ENCODE measurements at places on chromosomes 2 and 18.

DNA sequence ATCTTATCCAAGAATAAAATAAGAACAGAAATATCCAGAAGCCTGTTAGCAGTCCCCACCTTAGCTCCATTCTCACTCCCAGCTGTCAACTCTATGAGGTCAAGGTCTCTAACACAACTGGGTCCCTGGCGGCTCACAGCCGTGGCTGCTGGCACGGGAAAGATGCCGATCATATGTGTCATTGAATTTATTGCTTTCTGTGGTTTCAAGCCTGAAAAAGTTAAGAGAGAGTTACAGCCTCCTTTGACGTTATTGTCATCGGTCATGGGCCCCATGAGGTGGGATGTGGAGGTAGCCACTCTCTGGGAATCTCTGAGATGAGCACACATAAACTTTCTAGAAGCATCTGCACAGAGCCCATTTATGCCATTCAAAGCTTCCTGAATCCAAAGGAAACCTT is 28.7 kb upstream of the CABLES1 start:
- no peak for DNase-seq

DNA sequence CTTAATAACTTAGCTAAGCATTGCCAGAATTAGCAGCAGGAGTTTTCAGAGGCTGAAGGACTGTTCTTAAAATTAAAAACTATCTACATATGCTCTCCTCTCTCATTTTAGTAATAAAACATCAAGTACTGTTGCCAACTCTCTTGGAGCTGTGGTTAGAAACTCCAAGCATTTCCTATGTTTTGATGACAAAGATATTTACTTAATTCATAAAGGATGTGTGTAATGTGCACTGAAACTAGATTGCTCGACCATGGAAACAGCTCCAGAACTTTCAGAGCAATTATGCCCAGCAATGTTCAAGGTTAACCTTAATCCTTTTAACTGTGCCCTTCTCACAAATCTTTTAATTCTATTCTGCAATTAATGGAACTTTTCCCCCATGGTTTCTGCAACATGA is 8.4 kb downstream of the GRP start:
- DNase-seq: no peak

GRCh38 chr2:205524656-205525055 is 157.6 kb upstream of the NRP2 start:
- no peak for DNase-seq

- no peak for DNase-seq
These were observed 148.0 kb downstream of the TTC32 start for GRCh38 chr2:19753818-19754217.

DNA sequence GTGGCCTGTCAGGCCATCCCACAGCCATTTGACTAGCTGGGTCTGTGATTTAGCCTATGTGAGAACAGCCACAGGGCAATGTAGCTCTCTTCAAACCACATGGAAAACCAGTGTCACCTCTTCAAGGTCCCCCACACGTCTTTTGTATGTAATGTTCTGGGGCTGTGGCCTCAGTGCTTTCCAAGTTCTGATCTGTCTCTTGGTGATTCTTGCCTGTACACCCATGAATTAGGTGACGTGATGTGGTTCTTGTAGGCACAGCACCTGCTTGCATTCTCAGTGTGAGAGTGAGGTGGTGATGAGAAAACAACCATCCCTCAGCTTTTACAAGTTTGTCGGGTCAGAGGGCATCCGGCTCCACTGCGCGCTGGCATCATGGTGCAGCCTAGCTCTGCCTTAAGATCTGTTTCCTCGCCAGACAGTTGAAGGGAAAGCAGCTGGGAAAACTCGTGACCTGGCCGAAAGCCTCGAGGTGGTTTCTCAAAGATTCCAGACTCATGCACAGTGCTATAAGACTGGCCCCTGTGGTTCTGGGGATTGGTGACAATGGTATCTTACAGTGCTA is 125.8 kb downstream of the TANC1 start:
- no peak for DNase-seq

GRCh38 chr2:73651591-73652230 is 9.5 kb upstream of the NAT8 start:
- no peak for DNase-seq

- no peak for DNase-seq
These were observed 11.3 kb upstream of the KCNS3 start for GRCh38 chr2:17867133-17867532.

DNA sequence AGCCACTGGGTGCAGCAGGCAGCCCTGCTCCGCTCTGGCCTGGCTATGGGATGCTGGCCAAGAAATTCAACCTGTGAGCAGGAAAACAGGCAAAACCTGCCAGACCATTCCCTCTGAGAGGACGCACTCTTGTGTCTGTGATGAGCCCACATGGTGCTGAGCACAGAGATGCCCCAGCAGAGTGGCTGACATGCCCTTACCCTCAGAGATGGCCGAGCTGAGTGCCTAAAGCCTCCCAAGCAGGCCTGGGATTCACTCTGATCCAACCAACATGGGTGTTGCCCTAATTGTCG is 34.3 kb upstream of the TAF1B start:
- no peak for DNase-seq

- no peak for DNase-seq
These were observed 27.5 kb downstream of the PMAIP1 start for GRCh38 chr18:59927246-59927825.

DNA sequence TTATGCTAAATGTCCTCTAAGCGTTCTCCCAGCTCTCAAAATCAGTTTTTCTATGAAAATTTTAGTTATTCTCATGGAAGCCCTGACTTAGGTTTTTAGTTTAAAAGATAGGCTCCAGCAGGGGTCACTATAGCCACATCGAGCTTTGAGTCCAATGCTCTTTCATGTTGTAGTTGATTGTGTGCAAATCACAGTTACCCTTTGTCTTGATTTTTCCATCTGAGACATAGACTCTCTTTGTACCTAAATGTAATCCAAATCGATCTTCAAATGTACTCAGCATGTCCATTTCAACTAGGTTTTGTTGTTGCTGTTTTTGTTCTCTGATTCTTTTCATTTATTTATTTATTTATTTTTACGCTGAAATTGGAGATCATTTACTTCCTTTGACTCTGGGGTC is 26.4 kb upstream of the MSTN start:
- DNase-seq: peak; percentile 90

GRCh38 chr18:32371384-32371783 is 99.3 kb downstream of the GAREM1 start:
- DNase-seq: no peak

- no peak for DNase-seq
These were observed 49.7 kb downstream of the TNS1 start for GRCh38 chr2:217953011-217953481.

DNA sequence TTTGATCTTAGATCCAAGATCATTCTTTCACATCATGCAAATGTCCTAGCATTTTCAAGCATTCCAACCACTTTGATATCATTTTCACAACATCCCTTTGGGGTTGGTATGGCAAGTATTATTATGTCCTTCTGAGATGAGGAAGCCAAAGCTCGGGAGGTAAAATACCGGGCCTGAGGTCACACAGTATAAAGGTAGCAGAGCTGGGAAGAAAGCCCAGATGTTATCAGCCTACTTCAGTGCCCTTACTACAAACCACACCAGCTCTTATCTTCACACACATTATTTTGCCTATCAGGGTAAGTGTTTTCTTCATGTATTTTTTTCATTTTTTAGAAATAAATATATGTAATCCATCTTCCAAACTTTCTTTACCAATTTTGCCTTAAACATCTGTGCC is 4.2 kb upstream of the B4GALT6 start:
- DNase-seq: no peak

GRCh38 chr2:85413592-85414420 is 3.6 kb upstream of the CAPG start:
- no peak for DNase-seq

DNA sequence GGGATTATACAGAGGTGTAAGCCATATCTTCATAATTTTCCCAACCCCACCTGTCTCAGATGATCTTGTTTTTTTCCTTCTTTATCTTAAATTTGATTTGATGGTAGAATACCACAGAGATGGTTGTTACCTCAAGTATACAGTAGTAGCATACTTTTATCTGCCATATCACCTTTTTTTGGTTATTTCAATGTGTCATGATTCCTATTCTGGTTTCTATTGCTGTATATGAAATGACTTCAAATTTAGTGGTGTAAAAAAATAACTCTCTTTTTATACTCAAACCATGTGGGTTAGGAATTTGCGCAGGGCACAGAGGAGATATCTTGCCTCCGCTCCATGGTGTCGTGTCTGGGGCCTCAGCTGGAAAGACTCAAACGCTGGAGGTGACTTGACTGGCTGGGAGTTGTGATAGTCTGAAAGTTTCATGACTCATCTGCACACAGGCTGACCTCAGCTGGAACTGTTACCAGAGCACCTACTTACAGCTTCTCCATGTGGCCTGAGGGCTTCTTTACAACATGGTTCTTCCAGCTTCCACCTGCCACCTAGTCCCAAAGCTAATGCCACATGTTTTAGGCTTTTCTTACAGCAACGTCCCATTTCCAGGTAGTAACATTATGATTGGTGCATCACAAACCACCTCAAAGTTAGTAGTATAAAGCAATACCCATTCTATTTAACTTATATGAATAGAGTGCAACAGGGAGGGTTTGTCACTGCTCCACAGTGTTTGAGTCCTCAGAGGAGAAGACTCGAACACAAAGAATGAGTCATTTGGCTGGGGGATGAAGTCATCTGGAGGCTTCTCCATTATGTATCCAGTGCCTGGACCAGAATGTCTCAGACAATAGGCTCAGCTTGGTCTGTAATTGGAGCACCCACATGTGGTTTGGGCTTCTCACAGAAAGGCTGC is 82.3 kb upstream of the XPO1 start:
- no peak for DNase-seq

GRCh38 chr2:68837164-68837860 is 33.9 kb downstream of the BMP10 start:
- no peak for DNase-seq

DNA sequence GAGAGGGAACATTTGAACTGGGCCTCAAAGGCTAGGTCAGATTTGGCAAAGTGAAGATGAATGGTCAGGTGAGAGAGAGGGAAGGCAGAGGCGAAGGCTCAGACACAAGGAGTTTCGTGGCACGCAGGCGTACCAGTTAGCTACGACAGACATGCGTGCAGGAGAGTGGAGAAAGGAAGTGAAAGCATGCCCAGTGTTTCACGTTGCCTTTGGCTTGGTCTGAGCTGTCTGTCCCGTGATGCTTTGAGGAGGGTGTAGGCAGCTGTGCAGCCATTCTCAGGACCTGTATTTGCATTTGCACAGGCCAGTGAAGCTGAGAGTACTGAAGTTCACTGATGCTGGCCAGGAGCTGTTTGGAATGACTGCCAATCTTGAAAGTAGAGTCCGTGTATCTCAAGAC is 69.5 kb downstream of the HNRNPLL start:
- no peak for DNase-seq

DNA sequence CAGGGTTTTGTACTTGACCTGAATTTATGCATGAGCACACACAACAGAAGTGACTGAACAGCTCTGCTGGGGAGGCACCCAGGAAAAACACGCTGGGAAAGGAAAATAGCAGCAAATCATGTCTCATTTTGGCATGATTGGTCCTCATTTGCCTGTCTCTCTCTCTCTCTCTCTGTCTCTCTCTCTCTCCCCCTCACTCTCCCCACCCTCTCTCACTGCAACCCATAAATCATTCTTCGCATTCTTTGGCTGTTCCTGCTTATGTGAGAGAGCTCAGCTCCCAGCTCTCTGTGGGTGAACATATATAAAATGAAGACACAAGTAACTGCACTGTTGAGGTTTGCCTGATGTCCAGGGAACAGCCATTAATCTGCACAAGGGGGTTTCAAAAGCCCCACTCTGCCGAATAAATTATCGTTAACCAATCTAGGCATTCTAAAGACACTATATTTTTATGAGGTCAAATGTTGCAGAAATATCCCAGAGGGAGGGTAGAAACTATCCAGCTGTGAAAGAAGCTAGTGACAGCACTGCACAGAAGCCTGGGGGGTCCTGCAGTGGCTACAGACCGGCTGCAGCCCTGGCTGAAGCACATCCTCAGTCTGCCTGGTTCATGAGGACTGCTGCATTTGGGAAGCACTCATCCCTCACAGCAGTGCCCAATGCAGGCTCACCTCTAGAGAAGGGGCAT is 260.3 kb downstream of the AFF3 start:
- DNase-seq: no peak

GRCh38 chr2:39304729-39305128 is 61.0 kb upstream of the CDKL4 start:
- no peak for DNase-seq

DNA sequence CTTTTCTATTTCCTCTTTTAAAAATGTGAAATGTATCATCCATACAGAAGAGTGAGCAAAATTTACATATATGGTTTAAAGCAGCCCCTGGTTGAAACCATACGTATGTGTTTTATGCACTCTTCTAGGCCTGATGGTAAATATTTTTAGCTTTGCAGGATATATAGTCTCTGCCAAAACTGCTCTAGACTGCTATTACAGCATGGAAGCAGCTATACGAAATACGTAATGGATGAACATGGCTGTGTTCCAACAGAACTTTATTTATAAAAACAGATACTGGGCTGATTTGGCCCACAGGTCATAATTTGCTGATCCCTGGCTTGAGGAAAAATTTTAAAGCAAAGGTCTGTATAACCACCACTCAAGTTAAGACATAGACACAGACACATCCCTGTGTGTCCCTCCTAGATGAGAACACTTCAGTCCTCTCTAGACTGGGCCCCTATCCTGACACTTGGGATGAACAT is 42.5 kb upstream of the ATP8B1 start:
- no peak for DNase-seq

DNA sequence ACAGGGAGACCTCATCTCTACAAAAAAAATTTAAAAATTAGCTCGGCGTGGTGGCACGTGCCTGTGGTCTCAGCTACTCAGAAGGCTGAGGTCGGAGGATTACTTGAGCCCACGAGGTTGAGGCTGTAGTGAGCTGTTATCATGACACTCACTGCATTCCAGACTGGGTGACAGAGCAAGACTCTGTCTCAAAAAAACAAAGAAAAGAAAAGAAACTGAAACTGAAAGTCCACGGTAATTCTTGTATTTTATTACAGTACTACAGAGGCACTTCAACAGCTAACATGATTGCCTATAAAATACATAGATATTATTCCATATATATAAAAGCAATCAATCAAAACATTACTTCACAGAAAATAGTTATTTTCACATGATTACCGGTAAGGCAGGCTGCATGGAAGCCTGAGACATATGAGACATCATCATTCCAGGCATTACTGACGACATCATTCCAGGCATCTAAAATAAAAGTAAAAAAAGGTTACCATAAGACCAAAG is 23.1 kb downstream of the PRPF40A start:
- no peak for DNase-seq

GRCh38 chr2:103860016-103860415 is 993.9 kb upstream of the POU3F3 start:
- no peak for DNase-seq

DNA sequence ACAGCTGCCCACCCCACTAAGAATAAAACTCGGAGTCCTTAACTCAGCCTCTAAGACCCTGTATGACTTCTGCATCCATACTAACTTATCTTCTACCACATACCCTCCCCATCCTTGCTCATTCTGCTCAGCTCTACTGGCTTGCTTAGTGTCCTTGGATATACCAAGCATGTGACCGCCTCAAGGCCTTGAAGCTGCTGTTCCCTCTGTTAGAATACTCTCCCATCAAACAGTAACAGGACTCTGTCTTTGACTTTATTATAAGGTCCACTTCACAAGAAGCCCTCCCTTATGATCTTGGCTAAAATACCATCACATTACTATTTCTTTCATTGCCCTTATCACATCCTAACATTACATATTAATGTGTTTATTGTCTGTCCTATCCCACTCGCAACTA is 117.3 kb downstream of the DYM start:
- no peak for DNase-seq

All from hippocampal formation (tissue), 2 donors.